ENCODE measurements at places on chromosomes 2 and 18.

DNA sequence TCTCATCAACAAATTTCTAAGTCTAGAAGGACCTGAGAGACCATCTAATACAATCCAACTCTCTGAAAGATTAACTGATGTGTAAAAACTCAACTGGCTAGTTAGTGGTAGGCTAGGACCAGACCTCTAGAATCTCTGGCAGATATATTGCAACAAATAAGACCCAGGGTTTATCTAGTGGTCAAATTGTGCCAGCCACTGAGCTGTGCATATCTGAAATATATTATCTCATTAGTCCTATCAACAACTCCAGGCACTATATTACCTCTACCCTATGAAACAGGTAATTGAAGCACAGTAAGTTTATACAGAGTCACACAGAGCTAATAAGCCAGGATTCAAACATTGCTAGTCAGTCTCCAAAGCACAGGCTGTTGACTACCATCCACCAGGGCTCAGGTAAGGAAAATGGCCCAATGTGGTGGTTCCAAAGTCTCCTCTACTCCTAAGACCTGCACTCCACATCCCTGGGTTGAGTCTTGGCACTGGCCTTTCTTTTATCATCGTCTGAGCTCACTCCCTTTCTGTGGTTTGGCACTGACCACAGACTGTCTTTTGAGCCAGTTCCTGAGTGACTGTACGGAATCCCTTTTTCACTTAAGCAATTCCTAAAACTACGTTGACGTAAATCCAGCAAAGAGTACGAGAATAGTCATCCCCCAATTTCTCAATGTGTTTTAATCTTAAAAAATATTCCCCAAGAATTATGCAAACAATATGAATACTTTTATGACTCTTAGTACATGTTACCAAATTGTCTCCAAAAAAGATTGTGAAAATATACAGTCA lies 11.9 kb upstream of the PID1 start:
- DNase-seq = no peak

GRCh38 chr2:54457323-54458023 lies 1.3 kb downstream of the SPTBN1 start:
- DNase-seq = no peak

DNA sequence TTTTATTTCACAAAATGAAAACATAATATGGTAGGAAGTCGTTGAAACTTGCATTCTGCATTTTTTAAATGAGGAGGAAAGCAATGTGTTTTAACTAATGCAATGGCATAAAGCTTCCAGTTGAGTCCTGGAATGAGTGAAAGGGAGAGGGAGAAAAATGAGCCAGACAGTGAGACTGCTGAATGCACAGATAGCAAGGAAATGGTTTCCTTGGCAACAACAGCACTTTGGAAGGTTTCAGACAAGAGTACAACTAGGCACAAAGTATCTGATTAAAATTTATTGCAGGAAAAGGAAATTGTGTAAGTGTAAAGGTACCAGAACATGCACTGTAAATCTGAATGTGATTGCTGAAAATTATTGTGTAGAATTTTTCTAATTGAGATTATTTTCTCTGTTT lies 320.1 kb upstream of the KYNU start:
- DNase-seq = no peak

- DNase-seq = no peak
Measured at GRCh38 chr2:97911922-97912575, 83.7 kb downstream of the TMEM131 start.

DNA sequence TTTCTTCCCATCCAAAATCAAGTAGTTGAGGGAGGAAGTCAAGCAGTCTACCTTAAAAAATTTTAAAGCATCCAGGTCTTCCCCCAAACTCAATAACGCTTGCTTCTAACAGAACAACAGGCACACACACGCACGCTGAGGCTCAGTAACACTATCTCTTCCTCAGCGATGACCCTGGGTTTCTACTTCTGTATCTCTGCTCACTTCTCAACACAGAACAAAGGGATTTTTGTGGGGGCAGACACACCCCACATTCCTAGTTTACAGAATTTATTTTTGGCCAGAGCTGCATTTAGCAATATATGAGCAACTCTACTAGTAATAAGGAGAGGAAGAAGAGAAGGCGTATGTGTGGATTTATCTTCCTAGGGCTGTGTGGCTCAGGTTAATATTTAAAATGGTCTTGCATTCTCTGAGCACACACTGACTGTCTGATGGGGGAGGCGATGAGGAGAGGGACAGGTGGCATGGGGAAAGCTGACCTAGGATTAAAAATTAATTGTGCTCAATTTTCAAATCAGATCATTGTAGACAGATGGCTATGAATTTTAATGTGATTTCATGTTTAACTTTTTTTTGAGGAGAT lies 71.3 kb upstream of the PPM1B start:
- no peak for DNase-seq

GRCh38 chr2:174611854-174612253 lies 14.2 kb upstream of the WIPF1 start:
- DNase-seq = no peak

- no peak for DNase-seq
Measured at GRCh38 chr2:220847006-220847405, 725.1 kb downstream of the EPHA4 start.

DNA sequence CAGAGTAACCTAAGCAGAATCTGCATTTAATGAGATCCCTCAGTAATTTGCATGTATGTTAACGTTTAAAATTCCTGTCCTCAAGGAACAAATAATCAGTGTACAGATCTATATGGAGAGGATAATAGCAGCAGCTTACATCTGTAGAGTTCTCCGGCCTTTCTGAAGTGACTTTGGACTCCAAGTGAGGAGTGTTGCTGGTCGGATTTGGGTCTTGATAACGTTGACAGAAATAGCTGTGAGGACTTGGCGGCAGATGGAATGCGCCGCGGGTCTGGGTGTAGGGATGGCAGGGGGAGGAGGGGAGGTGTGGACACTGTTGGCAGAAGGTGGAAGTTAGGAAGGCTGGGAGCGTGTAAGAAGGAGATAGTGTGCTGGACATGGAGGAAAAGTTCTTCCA lies 170.9 kb upstream of the GATA6 start:
- DNase-seq = no peak

DNA sequence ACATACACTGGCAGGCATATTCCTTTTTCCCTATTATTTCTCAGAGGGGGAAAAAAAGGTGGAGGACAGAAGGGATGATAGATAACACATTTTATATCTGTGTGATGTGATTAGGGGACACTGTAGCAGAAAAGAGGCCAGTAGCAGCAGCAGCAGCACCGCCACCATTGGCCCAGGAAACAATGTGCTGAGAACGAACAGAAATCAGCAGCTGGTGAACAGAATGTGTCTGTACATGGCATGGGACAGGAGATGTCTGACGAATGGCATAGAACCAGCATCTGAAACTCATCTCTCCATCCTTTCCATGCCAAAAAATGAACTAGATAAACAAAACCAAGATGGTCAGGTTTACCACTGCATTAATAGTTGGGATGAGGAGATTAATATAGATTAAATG lies 936.1 kb upstream of the ACVR2A start:
- DNase-seq = no peak

DNA sequence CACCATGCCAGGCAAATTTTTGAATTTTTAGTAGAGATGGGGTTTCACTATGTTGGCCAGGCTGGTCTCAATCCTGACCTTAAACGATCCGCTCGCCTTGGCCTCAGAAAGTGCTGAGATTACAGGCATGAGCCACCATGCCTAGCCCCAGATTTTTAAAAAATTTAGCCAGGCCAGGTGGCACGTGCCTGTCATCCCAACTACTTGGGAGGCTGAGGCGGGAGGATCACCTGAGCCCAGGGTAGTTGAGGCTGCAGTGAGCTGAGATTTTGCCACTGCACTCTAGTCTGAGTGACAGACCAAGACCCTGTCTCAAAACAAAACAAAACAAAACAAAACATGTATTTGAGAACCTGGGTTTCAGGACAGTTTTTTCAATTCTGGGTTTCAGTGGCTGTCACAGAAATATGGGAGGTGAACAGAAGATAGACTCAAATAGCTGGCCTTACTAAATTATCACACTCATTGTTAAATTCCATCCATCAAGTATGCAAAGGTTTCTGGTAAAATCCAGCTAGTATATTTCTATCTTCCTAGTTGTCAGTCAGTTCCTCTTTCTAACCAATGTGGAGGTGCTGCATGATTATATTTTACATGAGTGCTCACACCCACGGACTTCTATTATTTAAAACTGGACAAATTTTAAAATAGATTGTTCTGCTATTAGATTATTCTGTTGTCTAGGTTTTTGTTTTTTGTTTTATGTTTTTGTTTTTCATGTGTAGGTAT lies 5.4 kb downstream of the ALPG start:
- DNase-seq = no peak

- DNase-seq = no peak
Measured at GRCh38 chr2:208034503-208035140, 9.3 kb upstream of the PLEKHM3 start.

GRCh38 chr2:209468846-209469245 lies 45.0 kb downstream of the MAP2 start:
- DNase-seq = no peak

DNA sequence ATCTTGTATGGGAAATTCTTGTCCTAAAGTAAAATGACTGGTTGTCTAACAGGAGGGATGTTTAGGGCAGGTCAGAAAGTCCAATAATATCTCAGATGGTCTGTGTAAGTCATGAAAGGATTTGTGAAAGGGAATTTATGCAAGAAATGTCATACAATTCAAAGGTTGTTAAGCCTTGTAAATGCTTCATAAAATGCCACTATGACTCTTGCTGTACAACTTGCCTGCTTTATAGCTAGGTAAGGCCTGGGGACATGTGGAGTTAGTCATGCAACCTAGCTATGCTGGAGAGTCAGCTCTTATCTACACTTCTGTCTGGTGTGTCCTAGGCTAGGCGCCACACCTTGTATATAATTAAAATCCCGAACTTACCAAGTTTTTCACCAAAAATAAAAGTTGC lies 36.9 kb upstream of the VWA3B start:
- DNase-seq = no peak

GRCh38 chr18:11089931-11090715 lies 59.2 kb downstream of the PIEZO2 start:
- DNase-seq = no peak

GRCh38 chr2:238947920-238948710 lies 100.2 kb downstream of the TWIST2 start:
- no peak for DNase-seq

DNA sequence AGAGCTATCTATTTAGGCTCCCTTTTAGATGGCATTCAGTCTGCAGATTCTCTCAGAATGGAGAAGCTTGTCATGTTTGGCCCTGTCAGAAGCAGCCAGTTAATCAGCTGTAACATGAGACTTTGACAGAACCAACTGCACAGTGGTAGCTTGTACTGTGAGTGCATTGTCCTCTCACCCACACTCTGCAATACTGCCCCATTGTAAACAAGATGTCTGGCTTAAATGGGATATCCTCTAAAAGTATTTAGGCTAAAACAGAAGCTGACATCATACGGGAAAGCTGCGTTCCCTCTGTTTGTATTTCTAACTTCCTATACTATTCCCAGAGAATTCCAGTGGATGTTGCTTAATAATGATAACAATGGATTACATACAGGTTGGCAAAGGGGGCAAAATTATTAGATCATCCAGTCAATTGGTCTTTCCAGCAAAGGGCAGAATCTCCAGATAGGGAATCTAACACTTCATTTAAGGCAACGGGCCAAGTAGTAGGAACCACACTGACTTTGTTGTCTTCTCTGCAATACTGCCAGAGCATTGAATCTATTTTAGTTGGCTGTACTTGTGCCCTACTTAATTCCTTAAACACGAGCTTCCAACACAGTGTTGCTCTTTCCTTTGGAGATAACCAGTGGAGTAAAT lies 15.4 kb upstream of the STAT4 start:
- no peak for DNase-seq

- DNase-seq = no peak
Measured at GRCh38 chr2:71526141-71526540, 72.8 kb downstream of the DYSF start.

GRCh38 chr2:30454571-30454970 lies 7.5 kb downstream of the LCLAT1 start:
- no peak for DNase-seq

GRCh38 chr2:62526531-62527381 lies 20.8 kb upstream of the TMEM17 start:
- no peak for DNase-seq

- no peak for DNase-seq
Measured at GRCh38 chr2:165594935-165595255, 125.4 kb downstream of the CSRNP3 start.

DNA sequence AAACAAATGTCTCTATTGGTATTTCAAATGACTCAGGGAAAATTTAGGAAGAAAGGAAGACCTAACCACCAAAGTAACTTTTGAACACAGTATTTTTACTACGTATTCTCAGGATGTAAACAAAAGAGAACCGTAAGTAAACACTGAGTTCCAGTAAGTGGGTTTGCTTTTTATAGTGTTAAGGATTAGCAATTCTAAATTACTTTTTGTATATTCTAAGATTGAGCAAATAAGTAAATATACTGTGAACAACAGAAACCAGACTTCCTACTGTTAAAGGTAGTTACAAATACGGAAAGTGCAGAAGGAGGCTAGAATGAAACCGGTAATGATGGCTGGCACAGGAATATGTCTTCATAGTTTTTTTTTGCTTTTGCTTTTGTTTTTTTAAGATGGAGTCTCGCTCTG lies 31.5 kb downstream of the SESTD1 start:
- DNase-seq = no peak

DNA sequence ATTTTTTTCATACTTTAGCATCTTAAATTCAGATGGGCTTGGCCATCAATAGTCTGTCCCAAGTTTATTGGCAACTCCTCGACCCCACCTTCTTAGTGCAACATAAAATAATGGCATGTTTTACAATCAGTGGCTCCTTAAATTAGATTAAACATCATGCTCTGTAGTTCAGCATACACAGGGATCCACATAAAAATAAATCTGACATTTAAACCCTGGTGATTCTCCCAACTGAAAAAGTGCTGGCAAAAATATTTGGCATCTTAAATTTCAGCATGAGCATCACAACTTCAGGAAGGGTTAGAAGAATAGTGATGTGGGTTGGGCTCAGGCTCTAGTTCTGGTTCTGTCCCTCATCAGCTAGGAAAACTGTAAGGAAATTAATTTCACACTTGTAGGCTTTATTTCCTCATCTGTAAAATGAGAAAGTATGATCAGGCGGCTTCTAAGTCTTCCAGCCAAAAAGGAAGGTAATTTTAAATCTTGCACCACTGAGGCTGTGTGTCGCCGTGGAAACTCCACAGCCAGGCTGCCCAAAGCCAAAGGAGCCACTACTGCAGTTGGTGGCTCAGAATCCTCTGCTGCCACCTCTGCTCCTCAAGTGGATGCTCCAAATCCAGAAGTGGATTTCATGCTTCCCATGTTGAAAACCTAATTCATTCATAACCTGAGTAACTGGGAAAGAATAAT lies 17.6 kb upstream of the EPG5 start:
- no peak for DNase-seq

- DNase-seq = no peak
Measured at GRCh38 chr18:74896390-74896991, 298.8 kb downstream of the ZNF407 start.

GRCh38 chr2:149084924-149085795 lies 46.7 kb downstream of the LYPD6B start:
- no peak for DNase-seq

DNA sequence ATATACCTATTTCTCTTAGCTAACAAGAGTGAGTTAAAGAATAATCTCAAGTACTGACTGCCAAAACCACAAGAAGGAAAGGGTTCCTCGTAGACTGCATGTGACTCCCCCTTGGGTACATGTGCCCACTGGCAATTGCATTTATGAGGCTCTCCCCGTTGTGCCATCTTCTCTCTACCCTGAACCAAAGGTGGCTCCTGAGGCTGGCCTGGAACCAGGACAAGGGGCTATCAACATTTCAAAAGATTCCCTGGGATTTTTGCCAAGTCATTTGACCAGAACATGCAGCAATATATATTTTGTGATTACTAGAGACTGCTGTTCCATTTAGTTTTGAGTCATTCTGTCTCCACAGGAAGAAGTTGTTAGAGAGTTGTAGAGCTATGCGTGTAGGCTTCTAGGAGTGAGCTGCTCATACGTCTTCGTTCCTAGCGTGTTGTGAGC lies 45.8 kb downstream of the LAMA3 start:
- DNase-seq = no peak

All from activated T-cell treated with anti-CD3 and anti-CD28 coated beads for 48 hours (primary cell).